ENCODE measurements at places on chromosomes 16 and 17.

DNA sequence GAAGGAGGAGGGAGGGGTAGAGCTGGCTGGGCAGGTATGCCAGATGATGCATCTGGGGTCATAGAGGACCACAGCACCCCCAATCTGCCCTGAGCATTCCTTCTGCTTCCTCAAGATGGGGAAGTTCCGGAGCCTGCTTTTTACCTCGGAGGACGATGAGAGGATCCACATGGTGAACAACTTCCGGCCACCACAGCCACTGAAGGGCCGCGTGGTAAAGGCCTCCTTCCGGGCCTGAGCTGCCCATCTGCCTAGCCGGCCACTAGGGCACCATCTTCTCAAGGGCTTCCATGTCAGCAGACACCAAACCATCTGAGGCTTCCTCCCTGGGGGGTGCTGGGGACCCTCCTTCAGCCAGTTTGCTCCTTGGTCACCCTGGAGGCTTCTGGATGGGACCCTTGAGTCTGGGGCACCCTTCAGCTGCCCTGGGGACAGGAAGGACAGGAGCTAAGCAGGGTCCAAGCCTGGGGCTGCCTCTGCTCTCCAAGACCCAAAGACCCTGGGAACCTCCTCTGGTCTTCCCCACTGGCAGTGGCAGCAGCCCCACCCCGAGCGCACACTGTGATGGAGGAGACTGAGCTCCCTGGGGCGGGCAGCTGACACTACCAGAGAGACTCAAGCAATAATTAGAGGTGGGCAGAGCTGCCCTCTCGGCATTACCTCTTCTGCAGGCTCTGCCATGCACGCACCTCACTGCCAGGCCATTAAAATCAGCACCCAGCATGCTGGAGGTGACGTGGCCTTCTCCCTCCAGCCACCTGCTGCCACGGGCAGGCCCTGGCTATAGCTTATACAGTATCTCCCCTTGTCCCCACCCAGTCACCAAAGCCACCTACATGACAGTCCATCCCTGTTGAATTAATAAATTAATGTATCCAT, 9.3 kb downstream of the CA7 start:
- no peak for DNase-seq

DNA sequence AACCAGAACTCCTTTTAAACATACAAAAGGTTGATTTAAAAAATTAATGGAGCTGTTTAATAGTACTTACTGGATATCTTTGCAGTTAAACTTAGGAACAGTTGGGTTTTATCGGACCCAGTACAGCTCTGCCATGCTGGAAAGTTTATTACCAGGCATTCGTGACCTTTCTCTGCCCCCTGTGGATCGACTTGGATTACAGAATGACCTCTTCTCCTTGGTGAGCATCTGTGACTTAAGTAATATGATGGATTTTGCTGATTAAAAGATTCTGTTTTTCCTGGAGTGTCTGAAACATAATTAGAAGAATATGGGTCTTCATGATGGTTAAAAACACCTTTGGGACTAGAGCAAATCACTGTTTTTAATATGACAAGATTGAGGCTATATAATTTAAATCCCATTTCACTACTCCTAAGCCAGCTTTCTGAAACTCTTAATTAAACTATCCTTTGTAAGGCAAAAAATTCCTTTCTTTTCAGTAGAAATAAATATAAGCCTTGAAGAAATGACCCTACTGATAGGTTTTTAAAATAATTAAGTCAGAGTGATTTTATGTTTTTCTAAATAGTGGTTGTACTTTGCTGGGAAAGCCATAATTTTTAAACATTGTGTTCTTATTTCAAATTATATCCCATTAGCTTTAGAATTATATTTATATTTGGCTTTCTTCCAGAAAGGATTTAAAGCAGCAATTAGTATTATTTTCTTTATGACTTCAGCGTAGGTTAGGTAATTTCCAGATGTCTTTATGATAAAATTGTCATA, 45.7 kb upstream of the KPNB1 start:
- DNase-seq = peak; percentile 12

DNA sequence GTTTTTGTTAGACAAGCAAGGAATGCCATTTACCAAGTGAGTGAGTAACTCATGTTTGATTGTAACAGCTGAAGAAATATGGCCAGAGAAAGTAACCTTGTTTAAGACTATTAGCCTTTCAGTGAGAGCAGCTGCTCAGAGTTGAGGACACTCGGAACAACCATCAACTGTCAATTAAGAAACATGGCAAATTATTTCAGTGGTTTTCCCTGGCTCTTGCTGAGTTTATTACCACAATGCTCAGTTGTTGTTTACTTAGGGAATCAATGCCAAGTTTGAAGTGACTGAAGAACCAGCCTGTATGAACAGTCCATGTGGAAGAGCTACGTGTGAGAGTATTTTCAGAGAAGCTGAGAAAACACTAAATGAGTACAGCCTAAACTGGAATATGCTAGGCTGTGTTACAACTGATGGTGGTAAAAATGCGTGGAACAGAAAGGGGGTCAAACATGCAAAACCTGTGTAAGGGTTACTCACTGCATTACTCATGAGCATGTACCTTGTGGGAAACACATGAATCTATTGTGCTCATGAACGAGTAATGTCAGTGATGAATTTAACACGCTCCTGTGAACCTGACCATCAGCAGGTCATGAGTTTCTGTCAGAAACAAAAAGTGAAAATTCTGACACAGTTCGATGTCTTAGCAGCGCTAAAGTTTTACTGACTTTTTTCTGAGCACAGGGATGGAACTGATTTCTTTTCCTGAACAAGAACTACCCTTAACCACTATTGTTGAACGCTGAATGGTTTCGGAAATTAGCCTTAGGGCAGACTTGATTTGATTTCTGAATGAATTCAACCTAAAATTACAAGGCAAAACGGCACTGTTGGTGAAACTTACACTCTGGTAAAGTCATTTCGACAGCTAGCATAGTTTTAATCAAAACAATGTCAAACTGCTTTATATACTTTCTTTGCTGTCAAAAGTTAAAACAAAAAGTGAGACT, 33.5 kb downstream of the GNA13 start:
- peak; percentile 76 for DNase-seq

DNA sequence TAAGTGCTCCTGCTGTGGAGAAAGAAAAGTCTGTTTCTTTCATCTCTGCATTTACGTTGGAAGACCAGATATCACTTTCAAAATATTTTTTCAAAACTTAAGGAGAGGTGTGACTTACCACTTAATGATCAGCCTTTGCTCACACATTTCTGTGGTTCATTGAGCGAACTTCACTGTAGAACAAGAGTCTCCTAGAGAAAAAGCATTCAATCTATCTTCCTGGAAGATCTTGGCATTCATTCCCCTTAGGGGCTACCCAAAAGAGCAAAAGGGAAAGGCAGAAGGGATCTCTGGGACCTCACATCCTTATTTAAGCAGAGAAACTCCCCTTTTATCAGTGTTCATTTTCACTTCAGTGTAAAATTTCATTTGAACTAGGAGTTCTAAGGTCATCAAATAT, 61.2 kb downstream of the HS3ST3A1 start:
- peak; percentile 34 for DNase-seq

DNA sequence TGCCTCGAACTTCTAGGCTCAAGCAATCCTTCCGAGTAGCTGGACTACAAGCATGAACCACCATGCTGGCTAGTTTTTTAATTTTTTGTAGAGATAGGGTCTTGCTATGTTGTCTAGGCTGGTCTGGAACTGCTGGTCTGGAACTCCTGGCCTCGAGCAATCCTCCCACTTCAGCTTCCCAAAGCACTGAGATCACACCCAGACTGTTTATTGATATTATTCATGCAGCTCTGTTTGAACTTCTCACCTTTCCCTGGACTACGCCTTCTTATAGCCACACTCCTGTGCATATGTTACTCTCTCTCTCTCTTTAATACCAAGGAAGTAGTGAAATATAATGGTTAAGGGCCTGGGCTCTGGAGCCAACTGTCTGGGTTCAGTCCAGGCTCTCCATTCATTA, 4.6 kb downstream of the COG7 start:
- peak; percentile 19 for DNase-seq
